ENCODE measurements at places on chromosomes 5 and 9. TPM values are rescaled to one million over a fixed set of nuclear protein-coding genes. Genes with fewer than 3 reads are reported as not detected.

The QRFP gene
- not detected for total RNA-seq

The CA9 gene
- total RNA-seq: 6.6 TPM

The PFN3 gene
- not detected for total RNA-seq

The INVS gene
- 10.7 TPM for total RNA-seq

The GARNL3 gene
- 1.8 TPM for total RNA-seq

The TMEM232 gene
- total RNA-seq: not detected

The SPINK4 gene
- not detected for total RNA-seq

The HK3 gene
- not detected for total RNA-seq

The RANBP17 gene
- total RNA-seq: 3.0 TPM

The ISL1 gene
- total RNA-seq: not detected

The SV2C gene
- total RNA-seq: 0.02 TPM

The CD180 gene
- not detected for total RNA-seq

The CAMK4 gene
- not detected for total RNA-seq

The MYMK gene
- not detected for total RNA-seq

The ABO gene
- total RNA-seq: not detected

The INSL6 gene
- not detected for total RNA-seq

The TLE1 gene
- 80.2 TPM for total RNA-seq

The CCDC171 gene
- total RNA-seq: 0.55 TPM

The IL13 gene
- total RNA-seq: not detected

The CDO1 gene
- total RNA-seq: not detected

The CNTFR gene
- total RNA-seq: 0.20 TPM

The SPAG8 gene
- 0.72 TPM for total RNA-seq

The SOX30 gene
- not detected for total RNA-seq

The C9orf50 gene
- not detected for total RNA-seq

The EMB gene
- 6.0 TPM for total RNA-seq

The TTC33 gene
- 16.6 TPM for total RNA-seq

The CCL21 gene
- total RNA-seq: not detected

Data from A549 treated with ZK216348 at 1 μM for 4 hours (cell line).